ENCODE measurements at places on chromosomes 12 and 14.
A peak's percentile ranks its signal among the peaks of the same experiment; 100 is the strongest.

DNA sequence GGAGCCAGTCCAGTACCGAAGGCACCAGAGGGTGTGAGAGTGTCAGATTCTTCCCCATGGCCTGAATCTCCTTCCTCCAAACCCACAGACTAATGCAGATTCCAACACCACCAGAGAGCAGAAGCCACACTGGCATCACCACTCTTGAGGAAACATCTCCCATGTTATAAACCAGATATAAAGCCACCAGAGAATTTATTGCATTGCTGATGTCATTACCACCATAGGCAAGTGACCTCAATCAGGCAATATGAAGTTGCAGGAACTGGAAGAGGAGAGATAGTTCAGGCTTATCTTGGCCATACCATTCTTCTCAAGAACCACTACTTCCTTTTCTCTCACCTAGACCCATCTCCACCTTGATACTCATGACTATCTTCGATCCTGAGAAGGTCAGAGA is 653.4 kb downstream of the TMEM121 start:
- no peak for DNase-seq

GRCh38 chr12:106042037-106042436 is 96.7 kb downstream of the NUAK1 start:
- DNase-seq: no peak

DNA sequence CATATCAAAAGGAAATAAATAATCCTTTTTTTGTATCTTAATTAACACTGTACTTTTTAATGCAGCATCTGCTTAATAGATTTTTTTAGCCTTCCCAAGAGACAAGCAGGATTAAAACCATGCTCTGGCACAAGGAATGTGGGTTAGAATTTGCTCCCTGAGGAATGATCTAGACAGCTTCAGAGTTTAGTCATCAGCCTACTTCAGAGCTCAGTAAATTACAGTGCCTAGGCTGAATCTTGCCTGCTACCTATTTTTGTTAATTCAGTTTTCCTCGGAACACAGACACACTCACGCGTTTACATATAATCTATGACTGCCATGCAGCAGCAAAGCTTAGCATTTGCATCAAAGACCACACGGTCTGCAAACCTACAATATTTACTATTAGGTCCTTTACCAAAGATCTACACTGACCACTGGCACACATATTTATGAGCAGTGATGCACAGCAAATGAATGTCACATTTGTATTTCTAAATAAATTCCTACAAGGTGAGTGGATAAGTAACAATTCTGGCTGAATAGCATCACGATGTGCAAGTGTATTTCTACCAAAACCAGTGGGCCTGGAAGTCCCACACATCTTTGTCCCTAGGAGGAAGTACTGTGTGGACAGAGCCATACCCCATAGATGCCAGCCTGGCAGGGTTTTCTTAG is 309.8 kb upstream of the TMEM132C start:
- DNase-seq: no peak

DNA sequence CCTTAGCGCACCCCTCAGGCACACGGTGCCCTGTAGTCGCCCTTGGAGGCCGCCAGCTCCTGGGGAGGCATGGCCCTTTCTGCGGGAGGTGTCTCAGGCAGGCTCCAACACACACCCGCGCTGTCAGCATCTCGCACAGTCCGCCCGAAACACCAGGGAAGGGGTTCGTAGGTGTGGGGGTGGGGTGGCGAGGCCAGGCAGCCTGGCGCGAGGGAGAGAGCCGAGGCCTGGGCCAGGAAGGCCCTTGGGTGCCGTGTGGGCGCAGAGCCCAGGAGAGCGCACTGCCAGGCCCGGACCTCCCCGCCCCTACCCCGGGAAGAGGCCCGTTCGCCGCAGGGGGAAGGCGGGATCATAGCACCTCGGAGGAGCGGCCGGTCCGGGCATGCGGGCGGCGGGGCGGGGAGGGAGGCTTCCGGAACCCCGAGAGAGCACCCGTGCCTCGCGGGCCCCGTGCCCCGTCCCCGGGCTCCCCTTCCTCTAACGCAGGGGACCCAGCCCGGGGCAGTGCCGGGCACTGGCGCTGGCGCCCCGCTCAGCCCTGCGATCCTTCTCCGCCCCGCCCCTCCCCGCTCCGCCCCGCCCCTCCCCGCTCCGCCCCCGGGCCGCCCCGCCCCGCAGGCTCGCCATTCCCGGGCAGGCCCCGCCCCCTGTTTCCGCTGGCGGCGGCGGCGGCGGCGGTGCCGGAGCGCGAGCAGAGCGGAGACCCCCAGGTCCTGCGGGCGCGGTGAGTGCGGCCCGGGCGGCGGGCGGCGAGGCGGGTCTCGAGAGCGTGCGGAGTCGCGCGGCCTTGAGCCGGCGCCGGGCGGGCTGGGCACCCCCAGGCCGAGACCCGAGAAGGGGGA is at the start of gene TSPAN9:
Gene TSPAN9, plus strand, starts transcription at position 650 of the 842 bp plus-strand sequence. CDS start 123,815 bp downstream, outside the sequence.
- peak; percentile 62 for DNase-seq

- DNase-seq: no peak
These were observed 369.8 kb downstream of the AACS start for GRCh38 chr12:125434936-125435443.

DNA sequence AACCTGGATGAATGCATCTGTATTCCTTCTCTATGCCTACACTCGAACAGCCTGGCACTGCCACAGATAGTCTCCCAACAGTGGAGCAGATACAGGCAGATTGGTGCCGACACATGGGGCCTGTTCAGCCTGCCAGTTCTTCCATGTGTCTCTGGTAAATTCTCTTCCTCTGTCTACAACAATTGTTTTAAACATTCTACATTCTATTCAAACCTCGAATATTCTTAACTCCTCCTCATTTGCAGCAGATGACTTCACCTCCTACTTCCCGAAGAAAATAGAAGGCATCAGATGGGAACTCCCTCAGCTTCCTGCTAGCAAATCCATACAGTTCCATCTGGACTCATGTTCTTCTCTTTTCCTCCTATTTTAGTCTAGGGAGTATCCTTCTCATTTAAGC is 43.1 kb upstream of the OTOGL start:
- DNase-seq: no peak

- no peak for DNase-seq
These were observed 101.3 kb downstream of the LGMN start for GRCh38 chr14:92646952-92647796.

- no peak for DNase-seq
These were observed 679.2 kb downstream of the RPL10L start for GRCh38 chr14:45972416-45972815.

- no peak for DNase-seq
These were observed 3.5 kb downstream of the FOS start for GRCh38 chr14:75282170-75282554.

DNA sequence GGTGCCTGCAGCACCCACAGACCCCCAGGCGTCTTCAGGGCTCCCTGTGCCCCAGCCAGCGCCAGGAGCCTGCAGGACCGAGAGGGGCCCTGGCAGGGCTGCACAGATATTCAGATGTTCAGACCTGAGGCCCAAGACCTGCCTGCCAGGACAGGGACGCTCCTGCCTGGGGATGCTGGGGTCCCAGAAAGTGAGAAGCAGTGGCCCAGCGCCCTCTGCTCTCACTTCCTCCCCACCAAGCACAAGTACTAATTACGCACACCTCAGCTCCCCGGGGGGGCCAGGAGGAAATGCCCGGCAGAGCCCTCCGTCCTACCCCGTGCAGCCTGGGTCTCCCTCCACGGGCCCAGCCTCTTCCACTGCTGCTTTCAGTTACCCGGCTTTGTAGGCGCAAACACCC is 28.8 kb upstream of the INF2 start:
- DNase-seq: no peak

DNA sequence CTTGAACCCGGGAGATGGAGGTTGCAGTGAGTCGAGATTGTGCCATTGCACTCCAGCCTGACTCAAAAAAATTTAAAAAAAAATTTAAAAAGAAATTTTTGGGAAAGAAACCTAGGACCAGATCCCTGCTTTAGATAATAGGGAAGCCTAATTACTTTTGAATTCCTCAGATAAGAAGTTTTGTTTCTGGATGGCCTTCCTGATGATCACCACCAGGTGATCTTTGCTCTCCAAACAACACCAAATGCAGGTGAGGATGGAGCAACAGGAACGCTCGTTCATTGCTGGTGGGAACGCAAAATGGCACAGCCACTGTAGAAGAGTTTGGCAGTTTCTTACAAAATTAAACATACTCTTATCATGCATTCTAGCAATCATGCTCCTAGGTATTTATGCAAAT is 28.5 kb upstream of the KLC1 start:
- no peak for DNase-seq

DNA sequence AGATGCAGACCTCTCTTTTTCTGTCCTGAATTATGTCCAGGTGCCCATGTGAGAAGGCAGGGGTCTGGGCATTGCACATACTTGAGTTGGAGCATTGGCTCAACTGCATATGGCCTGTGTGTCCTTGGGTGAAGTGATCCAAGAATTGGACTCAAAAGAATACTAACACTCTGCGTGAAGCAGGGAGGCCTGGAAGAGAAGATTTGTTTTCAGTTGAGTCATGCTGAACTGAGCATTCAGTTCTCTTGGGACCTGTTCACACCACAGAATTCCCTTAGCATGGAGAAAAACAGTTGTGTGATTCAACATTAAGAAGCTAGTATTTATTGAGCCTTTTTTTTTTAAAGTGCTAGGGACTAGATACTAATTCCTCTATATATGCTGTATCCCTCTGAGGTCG is 164.7 kb upstream of the TBX3 start:
- DNase-seq: no peak

DNA sequence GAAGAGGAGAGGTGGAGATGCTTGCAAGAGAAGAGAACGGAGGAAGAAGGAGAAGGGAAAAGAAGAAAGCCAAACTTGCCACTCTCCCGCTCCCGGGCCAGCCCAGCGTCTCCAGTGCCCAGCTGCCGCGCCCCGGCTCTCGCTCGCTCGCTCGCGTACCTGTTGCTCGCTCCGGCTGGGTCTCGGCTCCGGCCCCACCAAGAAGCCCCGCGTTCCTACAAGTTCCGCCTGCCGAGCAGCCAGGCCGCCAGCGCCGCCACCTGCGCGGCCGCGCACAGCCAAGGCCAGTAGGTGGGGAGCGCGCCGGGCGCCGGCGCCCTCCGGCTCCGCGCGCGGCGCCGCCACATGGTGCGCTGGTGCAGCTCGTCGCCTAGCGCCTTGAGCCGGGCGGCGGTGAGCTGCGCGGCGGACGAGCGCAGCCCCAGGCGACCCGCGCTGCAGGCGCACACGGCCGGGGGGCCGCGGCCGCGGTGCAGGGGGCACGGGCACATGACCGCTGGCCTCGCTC is 370 bp downstream of the HRK start:
- DNase-seq: no peak

DNA sequence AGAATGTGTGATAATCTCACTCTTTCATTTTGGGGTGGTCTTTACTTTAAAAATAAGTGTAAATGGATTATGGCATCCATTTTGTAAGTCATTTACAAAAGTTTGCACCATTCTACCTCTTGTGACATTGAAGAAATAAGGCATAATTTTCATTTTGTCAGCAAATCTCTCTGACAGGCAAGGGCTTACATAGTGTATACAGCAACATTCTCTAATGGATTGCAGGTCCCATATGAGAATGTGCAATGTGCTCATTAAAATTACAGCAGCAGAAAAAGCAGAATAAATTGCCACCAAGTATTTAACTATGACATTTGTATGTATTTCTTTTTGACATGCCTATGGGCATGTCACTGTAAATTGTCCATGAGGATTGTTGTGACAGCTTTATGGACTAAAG is 223.6 kb downstream of the TMEM117 start:
- no peak for DNase-seq

DNA sequence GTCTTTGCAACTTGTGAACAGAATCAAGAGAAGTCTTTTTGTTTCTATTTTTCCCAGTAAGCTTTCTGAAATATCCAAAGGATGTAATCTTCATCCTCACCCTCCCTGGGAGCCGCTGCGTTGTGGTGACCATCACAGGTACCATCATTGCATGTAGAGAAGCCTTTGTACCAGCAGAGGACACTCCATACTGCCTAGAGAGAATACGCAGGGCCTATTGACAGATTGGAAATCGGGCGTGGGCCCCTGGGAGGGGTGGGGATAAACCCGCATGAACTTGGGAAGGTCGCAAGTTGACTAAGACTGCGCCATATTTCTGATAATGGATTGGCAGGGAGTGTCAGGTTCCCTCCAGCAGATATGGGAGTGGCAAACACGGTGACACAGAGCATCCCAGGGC is 12.7 kb downstream of the KRT1 start:
- no peak for DNase-seq

DNA sequence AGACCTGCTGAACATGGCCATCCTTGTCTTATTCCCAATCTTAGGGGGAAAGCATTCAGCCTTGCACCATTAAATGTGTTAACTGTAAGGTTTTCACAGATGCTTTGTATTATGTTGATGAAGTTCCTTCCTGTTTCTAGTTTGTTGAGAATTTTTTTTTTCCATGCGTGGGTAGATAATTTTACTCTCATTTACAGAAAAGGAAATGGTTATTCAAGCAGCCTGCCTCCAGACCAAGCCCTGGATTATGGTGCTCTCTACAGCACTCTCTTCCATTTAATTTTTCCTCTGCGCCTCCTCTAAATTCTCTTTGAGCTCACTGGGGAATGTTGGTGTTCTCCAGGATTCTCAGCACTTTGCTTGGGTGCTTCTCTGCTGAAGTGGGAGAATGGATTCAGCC is 179.3 kb upstream of the PZP start:
- DNase-seq: no peak

- peak; percentile 12 for DNase-seq
These were observed 15.7 kb downstream of the KCNA5 start for GRCh38 chr12:5059358-5059757.

- no peak for DNase-seq
These were observed 63.1 kb upstream of the SLC38A2 start for GRCh38 chr12:46435625-46436024.

GRCh38 chr12:106841510-106842302 is 67.2 kb downstream of the RIC8B start:
- no peak for DNase-seq

DNA sequence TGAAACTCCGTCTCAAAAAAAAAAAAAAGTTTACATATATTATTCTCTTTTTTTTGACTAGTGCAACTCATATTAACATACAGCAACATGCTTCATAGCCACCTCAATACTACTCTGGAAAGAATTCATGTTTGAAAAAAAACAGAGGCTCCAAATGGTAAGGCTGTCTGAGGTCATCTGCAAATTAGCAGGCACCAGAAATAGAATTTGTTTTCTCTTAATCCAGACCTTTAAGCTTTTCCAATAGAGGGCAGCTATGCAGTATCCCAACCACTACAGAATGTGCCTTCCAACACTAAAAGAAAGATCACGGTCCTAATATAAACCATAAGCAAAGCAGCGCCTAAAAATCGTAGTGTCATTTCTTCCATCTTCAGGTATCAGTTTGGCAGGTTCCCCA is 12.0 kb downstream of the C2CD5 start:
- no peak for DNase-seq

Measured in caudate nucleus (tissue), 63 donors.